Kidney capillary endothelial cell (primary cell): ENCODE measurements at places on chromosomes 1 and 21.

- DNase-seq: no peak
Measured at GRCh38 chr1:77310924-77311323, 29.1 kb downstream of the AK5 start.

DNA sequence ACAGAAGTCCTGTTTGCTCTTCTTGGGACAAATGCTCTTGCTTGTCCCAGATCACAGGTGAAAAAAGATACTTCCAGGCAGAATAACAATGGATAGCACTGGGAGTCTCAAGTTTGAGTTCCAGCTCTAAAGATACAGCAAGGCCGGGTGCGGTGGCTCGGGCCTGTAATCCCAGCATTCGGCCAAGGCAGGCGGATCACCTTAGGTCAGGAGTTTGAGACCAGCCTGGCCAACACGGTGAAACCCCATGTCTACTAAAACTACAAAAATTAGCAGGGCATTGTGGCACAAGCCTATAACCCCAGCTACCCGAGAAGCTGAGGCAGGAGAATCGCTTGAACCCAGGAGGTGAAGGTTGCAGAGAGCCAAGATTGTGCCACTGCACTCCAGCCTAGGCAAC lies 337.6 kb downstream of the SMYD3 start:
- no peak for DNase-seq

DNA sequence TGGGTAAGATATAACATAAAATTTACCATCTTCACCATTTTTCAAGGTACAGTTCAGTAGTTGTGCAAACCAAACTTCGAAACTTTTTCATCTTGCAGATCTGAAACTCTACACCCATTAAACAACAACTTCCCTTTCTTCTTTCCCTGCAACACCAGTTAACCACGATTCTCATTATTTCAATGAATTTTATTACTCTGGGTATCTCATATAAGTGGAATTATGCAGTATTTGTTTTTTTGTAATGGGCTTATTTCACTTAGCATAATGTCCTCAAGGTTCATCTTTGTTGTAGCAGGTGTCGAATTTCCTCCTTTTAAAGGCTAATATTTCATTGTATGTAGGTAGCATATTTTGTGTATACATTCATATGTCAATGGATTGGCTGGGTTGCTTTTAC lies 146.1 kb downstream of the SPATA46 start:
- DNase-seq: no peak

GRCh38 chr21:44517175-44517899 lies 22.7 kb downstream of the KRTAP10-1 start:
- no peak for DNase-seq

DNA sequence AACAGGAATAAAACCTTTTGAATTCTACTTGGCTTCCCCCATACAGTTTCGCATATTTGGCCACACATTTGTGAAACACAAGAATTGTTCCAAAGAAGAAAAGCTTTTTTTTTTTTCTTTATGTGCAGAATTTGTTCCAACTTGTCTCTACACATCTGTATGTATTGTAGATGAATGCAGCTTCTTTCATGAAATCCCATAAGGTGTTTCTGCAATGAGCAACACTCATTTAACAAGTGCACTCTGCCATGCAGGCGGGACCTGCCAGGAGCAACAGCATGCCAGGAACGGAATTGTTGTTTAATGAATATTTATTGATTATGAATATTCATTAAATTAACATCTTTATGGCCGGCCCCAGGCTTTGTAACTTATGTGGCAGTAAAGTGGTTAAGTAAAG lies 1075.0 kb downstream of the TTLL7 start:
- DNase-seq: no peak

DNA sequence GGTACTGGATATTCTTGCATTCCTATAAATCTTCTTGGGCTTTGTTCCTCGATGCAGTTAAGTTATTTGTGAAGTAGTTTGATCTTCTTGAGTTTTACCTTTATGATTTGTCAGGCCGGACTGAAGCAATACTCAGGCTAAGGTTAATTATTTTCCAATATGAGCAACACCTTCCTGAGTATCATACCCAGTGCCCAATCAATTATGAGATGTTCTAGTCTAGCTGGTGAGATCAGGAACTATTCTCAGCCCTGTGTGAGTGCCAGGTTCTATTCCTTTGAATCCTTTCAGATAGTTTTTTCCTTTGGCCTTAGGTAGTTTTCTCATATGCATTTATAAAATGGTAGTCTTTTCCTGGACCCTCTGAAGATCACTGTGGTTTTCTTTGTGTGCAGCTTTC lies 92.5 kb downstream of the SCMH1 start:
- no peak for DNase-seq

GRCh38 chr1:105874621-105875020 lies 1181.9 kb upstream of the PRMT6 start:
- DNase-seq: no peak
